ENCODE measurements at places on chromosomes 13 and 19.

DNA sequence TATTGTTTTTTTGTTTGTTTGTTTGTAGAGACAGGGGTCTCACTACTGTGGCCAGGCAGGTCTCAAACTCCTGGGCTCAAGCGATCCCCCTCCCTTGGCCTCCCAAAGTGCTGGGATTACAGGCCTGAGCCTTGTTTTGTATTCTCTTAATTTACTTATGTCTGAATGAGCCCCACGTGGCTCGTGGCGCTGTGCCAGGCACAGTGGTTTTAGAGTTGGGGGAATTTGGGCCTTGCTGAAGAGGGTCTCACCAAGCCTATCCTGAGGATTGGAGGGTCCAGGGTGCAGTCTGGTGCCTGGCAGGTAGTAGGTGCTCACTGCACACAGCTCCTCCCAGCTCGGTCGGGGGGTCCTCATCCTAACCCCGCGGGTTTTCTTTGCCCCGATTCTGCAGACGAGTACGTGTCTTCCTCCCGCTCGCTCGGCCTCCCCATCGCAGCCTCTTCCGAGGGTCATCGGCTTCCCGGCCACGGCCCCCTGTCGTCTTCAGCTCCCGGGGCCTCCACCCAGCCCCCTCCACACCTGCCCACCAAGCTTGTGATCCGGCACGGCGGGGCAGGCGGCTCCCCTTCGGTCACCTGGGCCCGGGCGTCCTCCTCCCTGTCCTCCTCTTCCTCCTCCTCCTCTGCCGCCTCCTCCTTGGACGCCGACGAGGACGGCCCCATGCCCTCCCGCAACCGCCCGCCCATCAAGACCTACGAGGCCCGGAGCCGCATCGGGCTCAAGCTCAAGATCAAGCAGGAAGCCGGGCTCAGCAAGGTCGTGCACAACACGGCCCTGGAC lies 12.1 kb upstream of the EHD2 start:
- DNase-seq, result no peak

GRCh38 chr13:35549481-35549880 lies 73.0 kb upstream of the MAB21L1 start:
- no peak for DNase-seq

DNA sequence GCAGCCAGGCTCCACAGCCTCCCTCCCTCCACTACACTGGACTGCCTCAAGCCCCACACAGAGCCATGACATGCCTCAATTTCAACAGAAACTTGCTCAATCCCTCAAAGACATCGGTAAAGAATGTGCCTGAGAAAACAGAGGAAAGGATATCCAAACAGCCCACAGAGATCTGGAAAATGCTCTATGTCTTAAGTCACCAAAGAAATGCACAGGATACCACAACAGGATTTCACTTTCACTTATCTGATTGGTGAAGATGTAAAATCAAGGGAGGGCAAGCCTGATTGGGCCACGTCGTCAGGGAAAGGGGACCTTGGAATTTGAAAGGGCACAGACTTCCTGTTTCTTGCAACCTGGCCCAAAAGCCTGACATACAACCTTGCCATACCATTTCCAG lies 14.2 kb downstream of the CACNA1A start:
- DNase-seq, result no peak

DNA sequence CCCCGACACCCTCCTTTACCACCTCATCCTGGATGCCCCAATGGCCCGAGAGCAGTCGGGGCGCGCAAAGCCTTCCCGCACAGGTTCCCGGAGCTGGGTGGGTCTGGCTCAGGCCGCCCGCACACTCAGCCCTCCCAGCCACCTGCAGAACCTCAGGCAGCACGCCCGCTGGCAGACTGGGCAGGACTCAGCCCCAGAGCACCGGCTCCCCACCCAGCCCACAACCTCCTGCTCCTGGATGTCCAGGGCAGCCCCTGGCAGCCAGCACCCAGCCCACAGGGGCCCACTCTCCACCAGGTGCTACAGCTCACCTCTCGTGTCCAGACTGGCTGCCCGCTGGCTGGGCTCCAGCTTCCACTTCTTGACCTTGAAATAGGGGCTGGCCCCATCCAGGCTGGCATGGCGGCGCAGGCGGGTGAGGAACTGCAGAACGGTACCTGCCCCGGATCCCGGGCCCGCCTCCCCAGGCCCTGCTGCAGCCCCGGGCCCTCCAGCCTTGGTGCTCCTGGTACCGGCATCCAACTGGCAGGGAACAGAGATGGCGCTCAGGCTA lies 4.6 kb downstream of the CBARP start:
- DNase-seq, result no peak

GRCh38 chr13:32176696-32177095 lies 138.5 kb downstream of the ZAR1L start:
- DNase-seq, result no peak

DNA sequence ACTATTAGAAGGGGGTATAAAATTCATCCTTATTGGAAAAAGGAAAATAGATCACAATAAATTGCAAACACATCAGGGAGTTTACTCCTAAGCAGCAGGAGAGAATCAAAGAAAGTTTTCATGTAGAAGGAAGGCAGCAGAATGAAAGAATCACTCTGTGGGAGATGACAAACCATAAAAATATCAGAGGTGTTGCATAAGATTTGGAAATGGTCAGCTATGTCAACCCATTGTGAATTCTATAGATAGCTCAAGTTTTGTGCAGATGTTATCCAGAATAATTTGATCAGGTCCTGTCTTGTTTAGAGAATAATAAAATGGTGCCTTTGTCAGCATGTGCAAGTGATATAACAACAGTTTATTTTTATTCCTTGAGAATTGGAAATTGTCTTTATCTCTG lies 622.4 kb downstream of the DCT start:
- no peak for DNase-seq

DNA sequence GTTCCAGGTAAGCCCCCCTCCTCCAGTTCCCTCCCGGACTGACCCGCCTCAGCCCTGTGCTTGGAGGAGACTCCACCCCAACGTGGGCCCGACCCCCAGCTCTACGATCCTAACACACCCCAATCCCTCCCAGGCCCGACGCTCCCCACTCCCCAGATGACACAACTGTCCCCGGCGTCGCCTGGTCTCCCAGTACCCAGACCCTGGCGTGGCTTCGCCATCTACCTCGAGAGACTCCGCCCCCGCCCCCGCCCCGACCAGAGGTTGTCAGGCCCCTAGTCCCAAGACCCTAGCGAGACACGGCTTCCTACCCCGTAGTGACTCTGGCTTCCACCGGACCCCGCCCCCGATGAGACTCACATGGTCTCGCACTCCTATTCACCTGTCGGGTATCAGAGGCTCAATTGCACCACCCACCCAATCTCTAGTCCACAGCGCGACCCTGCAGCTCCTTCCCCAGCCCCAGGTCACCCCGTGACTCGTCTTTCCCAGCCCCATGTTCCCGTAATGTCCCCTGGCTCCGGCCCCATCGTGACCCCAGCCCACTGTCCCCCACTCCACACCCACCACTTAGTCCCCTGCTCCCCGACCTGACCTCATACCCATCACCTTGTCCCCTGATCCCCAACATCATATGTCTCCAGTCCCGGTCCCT lies 2.9 kb downstream of the CD37 start:
- no peak for DNase-seq

DNA sequence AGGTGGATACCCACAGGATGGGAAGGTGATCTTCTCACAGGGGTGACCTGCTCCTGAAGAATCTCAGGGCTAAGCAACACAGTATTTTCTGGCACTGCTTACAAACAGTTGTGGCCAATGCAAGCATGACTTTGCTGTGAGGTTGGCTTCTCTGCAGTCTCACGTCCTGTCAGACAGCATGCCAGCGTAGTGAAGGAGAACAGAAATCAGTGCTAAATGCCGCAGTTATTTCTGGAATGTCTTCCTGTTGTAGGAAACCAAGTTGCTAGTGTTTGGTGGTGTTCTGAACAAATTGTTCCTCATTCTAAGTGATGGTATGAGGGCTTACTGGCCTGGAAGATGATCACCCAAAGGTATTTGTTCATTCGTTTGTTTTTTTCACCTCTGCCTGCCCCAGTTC lies 320.1 kb downstream of the MTUS2 start:
- DNase-seq, result no peak

- DNase-seq, result no peak
Observed at GRCh38 chr13:97438856-97439595, 5.1 kb downstream of the RAP2A start.

- no peak for DNase-seq
Observed at GRCh38 chr19:31114585-31114984, 234.7 kb downstream of the TSHZ3 start.
